Upper lobe of left lung (tissue), 6 donors: ENCODE measurements at places on chromosomes 2 and 18.

DNA sequence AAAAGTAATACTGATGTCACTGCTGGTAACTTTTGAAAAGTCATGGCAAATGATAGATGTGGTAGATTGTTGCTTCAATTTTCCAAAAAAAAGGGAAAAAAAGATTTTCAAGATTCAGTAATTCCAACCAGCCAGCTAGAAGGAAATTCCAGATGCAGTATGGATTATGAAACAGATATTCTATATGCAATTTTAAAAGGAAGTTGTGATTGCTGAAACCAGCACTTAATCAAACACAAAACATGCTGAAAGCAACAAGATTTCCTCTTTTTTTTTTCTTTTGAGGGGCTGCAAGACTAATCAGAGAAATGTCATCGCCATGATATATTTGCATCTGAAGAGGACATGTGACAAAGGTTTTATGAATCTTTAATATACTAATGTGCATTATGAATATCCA, 5.1 kb upstream of the HNMT start:
- H3K4me1 ChIP-seq: peaks cover 8% of the 10 kb centered on the region
- no peaks in the 10 kb centered on the region for H3K36me3 ChIP-seq
- H3K4me3 ChIP-seq: no peak overlapping the region
- H3K27ac ChIP-seq: no peak overlapping the region
- H3K27me3 ChIP-seq: no peaks in the 10 kb centered on the region

DNA sequence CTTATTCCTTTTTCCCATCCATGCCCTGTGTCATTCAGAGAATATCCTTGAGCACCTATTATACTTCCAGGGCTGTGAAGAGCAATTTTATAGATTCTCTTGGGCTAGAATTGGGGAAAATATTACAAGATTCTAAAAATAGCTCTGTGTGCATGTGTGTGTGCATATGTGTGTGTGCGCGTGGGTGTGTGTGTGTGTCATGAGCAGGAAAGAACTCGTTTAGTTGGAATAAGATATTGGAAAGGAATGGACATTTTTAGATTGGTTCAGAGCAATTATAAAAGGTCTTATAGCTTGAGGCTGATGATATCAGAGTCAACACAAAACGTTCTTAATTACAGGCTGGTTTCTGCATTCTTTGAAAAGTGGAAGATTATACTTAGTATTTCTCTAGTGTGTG, 212.1 kb upstream of the COPS8 start:
- no peak for DNase-seq
- no peak overlapping the region for H3K27ac ChIP-seq
- H3K4me1 ChIP-seq: peaks cover 33% of the 10 kb centered on the region
- H3K4me3 ChIP-seq: no peak overlapping the region
- H3K27me3 ChIP-seq: no peaks in the 10 kb centered on the region

DNA sequence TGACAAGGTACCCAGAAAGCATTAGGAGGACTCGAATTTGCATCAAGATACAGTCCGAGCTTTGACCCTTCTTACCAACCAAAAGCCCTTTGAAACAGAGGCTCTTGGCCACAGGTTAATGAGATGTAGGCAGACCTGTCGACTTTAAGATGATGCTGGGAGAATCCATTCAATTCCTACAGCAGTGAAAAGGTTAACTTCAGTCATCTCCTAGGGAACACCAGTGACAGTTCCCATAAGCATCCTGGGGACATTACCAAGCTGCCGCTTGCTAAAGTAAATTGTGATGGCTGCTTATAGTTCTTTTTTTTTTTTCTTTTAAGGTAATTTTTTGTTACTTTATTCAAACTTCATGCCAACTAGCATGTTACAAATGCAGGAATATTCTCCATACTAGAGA, 379.3 kb downstream of the SOX11 start:
- H3K27ac ChIP-seq: no peak overlapping the region
- H3K36me3 ChIP-seq: no peaks in the 10 kb centered on the region
- no peak overlapping the region for H3K4me3 ChIP-seq

DNA sequence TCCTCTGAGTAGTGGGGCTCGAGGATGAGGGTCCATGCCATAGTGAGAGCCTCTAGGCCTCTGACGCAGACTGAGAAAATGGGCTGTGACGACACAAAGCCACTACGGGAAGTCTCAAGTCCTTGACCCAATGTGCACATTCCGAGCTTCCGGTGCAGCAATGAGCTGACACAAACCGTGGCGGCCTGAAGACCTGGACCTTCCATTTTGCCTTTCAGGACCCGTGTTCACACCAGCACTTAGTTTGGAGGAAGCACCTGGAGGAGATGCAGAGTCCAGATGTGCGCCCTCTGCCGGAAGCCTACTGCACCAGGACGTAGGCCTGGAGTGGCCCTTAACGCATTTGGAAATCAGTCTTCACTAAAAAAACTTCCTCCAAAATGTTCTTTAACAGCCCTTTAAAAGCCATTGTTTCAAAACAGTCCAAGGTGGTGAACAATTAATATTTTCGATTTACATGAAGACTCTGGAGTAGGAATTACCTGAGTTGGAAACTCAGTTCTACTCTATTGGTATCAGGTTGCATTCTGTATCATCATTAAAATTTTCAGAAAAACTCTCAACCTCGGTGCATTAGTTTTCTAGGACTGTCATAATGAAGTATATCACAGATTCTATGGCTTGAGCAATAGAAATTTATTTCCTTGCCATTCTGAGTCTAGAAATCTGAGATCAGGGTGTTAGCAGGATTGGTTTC, 33.9 kb downstream of the BMP10 start:
- DNase-seq: no peak
- H3K27me3 ChIP-seq: no peaks in the 10 kb centered on the region
- no peak overlapping the region for H3K4me3 ChIP-seq

- H3K4me1 ChIP-seq: peaks cover 10% of the 10 kb centered on the region
- no peaks in the 10 kb centered on the region for H3K27me3 ChIP-seq
- DNase-seq: no peak
- H3K27ac ChIP-seq: peak overlapping the region; percentile 71
- H3K36me3 ChIP-seq: no peaks in the 10 kb centered on the region
These were observed 82.6 kb upstream of the TANK start for GRCh38 chr2:161077367-161078210.

GRCh38 chr2:77034445-77034844, 487.7 kb downstream of the LRRTM4 start:
- DNase-seq: no peak
- H3K36me3 ChIP-seq: no peaks in the 10 kb centered on the region
- no peak overlapping the region for H3K27ac ChIP-seq
- no peaks in the 10 kb centered on the region for H3K4me1 ChIP-seq

DNA sequence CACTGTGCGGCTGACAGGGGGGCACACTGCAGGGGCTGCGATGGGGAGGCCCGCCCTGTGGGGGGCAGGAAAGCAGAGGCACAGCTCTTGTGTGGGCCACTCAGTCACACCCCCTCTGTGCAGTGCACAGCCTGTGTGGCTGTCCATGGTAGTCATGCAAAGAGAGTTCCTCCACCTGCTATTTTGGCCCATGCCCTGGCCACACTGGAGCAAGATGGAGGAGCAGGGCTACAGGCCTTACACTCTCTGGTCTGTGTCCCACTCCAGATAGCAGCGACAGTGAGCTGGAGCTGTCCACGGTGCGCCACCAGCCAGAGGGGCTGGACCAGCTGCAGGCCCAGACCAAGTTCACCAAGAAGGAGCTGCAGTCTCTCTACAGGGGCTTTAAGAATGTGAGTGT, 28.5 kb upstream of the FAHD2A start:
- no peaks in the 10 kb centered on the region for H3K36me3 ChIP-seq
- DNase-seq: no peak
- no peak overlapping the region for H3K4me3 ChIP-seq
- H3K27ac ChIP-seq: no peak overlapping the region
- no peaks in the 10 kb centered on the region for H3K4me1 ChIP-seq

GRCh38 chr2:217666338-217666737, 336.5 kb downstream of the TNS1 start:
- no peaks in the 10 kb centered on the region for H3K27me3 ChIP-seq
- DNase-seq: no peak
- H3K4me1 ChIP-seq: no peaks in the 10 kb centered on the region
- H3K27ac ChIP-seq: no peak overlapping the region
- H3K4me3 ChIP-seq: no peak overlapping the region
- H3K36me3 ChIP-seq: no peaks in the 10 kb centered on the region

- H3K27me3 ChIP-seq: no peaks in the 10 kb centered on the region
- H3K36me3 ChIP-seq: no peaks in the 10 kb centered on the region
- H3K4me1 ChIP-seq: peaks cover 21% of the 10 kb centered on the region
- no peak for DNase-seq
- peak overlapping the region; percentile 87 for H3K4me3 ChIP-seq
These were observed 536 bp downstream of the ELP2 start for GRCh38 chr18:36130039-36130831.

- H3K27me3 ChIP-seq: no peaks in the 10 kb centered on the region
- H3K4me3 ChIP-seq: no peak overlapping the region
These were observed 8.2 kb upstream of the CCDC195 start for GRCh38 chr2:224724331-224724730.

DNA sequence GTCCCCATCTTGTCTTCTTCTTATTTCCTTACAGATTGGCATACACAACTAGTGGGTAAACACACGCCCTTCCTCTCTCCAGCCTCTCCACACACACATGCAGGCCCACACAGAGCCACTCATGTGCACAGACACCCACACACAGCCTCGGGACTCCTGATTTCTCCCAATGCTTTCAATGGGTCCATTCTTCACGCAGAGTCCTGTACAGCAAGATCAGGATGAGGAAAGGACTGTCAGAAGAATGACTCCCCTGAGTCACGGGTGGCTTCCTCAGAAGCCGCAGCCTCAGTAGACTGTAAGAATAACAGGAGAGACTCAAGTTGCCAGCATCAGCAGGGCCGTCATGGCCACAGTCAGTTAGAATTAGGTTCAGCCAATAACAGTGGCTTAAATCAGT, 109.1 kb upstream of the GLI2 start:
- H3K4me1 ChIP-seq: peaks cover 16% of the 10 kb centered on the region
- H3K36me3 ChIP-seq: no peaks in the 10 kb centered on the region
- H3K27ac ChIP-seq: peak overlapping the region; percentile 80
- H3K4me3 ChIP-seq: no peak overlapping the region
- H3K27me3 ChIP-seq: no peaks in the 10 kb centered on the region

GRCh38 chr2:195531754-195532153, 125.3 kb upstream of the SLC39A10 start:
- no peaks in the 10 kb centered on the region for H3K27me3 ChIP-seq
- H3K4me3 ChIP-seq: no peak overlapping the region
- H3K4me1 ChIP-seq: peaks cover 31% of the 10 kb centered on the region
- no peaks in the 10 kb centered on the region for H3K36me3 ChIP-seq
- H3K27ac ChIP-seq: no peak overlapping the region
- DNase-seq: no peak

DNA sequence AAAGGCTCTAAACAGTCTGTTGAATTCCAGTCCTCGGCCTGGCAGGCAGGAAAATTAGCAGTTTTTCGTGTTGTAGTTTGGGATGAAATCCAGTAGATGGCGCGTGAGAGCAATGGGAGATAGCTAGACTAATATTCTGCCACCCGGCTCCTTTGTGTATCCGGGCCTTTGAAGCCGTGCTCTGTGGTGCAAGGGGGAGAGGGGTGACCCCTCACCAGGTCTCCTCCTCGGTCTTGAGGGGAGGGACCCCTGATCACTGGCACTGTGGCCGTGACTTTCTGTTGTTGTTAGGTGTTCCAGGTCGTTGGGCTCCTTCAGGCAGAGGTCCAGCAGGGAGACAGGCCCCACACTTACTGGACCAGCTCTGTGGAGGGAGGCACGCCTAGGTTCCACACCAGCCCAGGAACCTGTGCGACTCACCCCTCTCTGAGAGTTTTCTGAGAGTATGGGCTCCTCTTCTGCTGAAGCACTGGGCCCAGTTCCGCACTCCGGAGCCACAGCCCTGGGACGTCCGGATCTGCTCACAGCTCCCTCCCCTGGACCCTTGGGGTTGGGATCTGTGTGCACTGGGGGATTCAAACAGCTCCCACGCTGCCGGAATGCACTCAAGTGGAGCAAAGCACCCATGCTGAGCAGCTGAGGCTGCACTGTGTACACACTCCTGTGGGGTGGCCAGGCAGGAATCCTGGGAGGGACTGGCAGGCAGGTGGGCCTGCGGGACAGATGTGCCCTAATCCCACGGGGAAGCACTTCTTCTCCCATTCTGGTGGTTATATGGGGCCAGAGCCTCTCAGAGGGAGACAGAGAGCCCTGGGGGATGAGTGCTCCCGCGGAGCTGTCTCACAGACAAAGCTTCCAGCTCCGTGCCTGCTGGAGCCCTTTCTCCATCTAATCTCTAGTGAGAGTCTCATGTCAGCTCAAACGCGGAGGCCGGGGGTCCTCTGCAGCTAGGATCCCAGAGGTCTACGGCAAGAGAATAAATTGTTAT, 8.8 kb downstream of the GKN2 start:
- H3K27ac ChIP-seq: peak overlapping the region; percentile 49
- no peaks in the 10 kb centered on the region for H3K27me3 ChIP-seq
- H3K4me3 ChIP-seq: no peak overlapping the region
- peaks cover 12% of the 10 kb centered on the region for H3K4me1 ChIP-seq
- H3K36me3 ChIP-seq: no peaks in the 10 kb centered on the region

DNA sequence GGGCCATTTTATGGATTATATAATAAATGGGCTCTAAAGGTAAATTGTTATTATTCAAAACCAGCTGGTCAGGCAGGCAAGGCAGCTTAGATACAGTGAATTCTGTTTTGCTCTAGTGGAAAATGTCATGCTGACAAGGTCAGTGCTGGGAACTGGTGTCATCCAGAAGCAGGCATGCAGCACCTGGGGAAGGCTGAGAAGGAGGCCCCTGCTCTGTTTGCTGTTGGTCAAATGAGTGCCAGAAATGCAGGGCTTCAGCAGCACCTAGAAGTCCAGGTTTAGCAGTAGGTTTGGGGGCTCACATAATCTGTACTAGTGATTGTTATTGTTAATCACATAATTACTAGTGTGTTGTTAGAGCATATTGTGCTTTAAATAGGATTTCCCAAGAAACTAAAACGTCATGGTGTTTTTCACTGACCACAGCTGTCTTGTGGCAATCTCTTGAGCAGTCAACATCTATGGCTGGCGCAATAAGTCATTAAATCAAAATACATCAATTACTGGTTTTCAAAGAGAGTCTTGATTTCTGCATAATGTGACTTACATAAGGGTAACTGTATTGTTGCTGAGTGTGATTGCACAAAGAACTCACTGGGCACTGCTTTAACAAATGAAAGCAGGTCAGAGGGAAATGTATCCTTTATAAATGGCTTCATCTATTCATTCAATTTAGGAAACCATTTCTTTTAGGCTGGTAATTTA, 99.1 kb downstream of the MYO3B start:
- no peaks in the 10 kb centered on the region for H3K27me3 ChIP-seq
- H3K4me3 ChIP-seq: no peak overlapping the region
- H3K27ac ChIP-seq: no peak overlapping the region
- no peak for DNase-seq
- no peaks in the 10 kb centered on the region for H3K4me1 ChIP-seq

- H3K27ac ChIP-seq: no peak overlapping the region
- DNase-seq: no peak
- no peaks in the 10 kb centered on the region for H3K36me3 ChIP-seq
- H3K27me3 ChIP-seq: no peaks in the 10 kb centered on the region
- H3K4me3 ChIP-seq: no peak overlapping the region
- no peaks in the 10 kb centered on the region for H3K4me1 ChIP-seq
These were observed 250.9 kb downstream of the ASXL3 start for GRCh38 chr18:33828949-33829348.
